ENCODE measurements at places on chromosomes 4 and X. TPM values are rescaled to one million over a fixed set of nuclear protein-coding genes. Genes with fewer than 3 reads are reported as not detected.

BEX2 gene
- total RNA-seq, result 10.0 TPM

TMPRSS11E gene
- 0.41 TPM for total RNA-seq

OTUD6A gene
- total RNA-seq, result not detected

SH3RF1 gene
- total RNA-seq, result 20.8 TPM

YY2 gene
- total RNA-seq, result 2.0 TPM

RNF128 gene
- total RNA-seq, result 17.5 TPM

DNA sequence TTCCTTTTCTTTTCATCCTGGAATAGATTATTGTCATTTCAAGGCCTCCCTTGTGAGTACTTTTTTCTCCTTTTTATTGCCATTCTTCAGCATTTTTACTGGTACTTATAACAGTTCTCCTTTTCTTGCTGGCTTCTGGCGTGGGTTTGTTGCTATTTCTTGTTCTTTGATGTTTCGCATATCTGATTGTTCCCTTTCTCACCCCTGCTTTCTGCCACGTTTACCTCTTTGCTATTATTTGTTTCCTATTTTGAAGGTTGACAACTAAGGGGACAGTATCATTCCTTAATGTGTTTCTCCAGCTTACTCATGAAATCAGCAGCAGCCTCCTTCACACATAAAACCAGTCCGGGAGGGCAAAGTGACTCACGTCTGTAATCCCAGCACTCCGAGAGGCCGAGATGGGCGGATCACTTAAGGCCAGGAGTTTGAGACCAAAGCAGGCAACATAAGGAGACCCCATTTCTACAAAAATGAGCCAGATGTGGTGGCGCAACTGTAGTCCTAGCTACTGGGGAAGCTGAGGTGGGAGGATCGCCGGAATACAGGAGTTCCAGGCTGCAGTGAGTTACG lies 72.6 kb downstream of the DMD start:
- DNase-seq, result no peak

DNA sequence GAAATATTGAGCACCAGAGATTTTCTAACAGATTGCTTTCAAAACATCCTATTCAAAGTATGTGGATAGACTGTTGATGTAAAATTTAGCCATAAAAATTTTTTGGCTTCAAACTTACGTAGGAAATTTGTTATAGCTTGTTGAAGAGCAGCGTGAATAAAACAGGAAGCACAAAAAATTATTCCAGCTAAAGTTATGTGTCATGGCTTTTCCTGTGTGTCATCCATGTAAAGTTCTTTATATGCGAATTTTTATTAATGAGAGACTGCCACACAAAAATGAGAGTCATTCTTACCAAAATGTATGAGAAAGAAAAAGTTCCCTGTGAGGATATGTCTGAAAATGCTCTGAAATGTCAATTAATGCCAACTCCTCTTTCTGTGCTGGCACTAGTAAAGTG lies 19.5 kb downstream of the EPGN start:
- peak; percentile 31 for DNase-seq

DNA sequence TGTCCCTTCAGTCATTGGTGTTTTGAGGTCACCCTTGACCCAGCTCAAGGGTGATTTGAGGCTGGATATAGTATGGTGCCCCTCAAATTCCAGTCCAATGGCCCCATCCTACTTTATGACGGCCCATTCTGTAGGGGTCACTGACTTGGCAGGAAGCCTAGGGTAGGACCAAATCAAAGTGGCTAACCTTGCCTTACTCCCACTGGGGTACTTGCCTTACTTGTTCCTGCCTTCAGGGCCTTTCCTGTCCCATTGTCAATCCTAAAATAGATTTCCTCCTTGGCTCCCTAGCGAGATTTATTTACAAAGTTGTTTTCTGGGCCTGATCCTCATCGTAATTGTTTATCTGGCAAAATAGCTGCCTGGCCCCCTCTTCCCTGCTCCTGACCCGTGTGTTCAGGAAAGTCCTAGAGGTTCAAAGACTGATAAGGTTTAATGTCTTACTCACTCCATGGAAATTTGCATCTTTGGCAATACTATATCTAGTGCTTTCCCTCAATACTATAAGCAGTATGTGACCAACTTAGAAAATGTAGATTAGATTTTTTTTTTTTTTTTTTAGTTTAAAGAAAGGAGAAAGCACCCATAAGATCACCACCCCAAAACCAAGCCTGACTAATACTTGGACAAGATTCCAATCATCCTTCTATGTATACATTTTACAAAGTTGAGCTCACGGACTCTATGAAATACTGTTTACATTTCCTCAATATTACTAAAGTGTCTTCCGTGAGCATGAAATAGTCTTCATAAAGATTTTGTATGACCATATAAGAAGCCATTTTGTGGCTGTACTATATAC lies 44.8 kb downstream of the MSN start:
- DNase-seq, result no peak

DNA sequence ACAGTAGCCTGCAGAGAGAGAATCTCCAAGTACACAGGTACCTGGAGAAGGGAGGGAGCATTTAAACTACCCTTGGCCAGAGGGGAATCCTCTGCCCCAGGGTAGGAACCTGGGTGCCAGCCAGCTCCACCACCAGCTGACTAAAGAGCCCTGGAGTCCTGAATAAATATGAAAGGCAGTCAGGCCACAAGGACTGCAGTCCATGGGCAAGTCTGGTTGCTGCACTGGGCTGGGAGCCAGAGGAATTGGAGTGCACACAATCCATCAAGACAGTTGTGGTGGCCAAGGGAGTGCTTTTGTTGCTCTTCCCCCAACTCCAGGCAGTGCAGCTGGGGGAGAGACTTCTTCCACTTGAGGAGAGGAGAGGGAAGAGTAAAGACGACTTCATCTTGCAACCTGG lies 172.5 kb downstream of the HNRNPD start:
- DNase-seq, result peak; percentile 36

DNA sequence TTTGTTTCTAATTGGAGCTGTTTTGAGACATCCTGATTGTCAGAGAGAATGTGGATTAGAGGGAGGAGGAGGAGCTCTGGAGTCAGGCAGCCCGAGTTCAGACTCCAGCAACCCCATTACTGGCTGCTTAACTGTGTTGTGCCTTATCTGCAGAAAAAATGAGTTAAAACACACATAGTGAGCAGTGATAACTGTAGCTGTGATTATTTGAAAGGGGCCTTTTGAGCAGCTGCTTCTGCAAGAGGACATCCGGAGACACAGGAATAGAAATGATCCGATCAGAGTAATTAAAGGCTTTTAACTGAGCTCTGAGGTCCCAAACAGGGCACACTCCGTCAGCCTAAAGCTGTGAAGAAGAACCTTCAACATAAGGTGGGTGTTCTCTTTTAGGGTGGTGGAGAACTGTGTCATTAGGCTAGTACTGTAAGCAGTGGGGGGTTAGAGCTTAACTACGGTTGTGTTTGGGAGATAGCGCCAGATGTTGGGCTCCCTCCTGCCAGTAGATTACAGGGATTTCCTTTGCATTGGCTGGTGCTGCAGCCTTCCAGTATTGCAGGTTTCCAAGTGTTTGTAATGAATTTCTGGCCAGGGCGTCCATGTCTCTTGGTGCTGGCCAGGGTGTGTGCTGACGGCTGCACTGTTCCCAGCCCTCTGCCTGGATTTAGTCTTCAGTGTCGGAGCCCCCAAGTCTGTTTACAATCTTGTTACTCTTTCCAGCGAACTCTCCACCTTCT lies 24.3 kb downstream of the ADD1 start:
- DNase-seq, result no peak

DNA sequence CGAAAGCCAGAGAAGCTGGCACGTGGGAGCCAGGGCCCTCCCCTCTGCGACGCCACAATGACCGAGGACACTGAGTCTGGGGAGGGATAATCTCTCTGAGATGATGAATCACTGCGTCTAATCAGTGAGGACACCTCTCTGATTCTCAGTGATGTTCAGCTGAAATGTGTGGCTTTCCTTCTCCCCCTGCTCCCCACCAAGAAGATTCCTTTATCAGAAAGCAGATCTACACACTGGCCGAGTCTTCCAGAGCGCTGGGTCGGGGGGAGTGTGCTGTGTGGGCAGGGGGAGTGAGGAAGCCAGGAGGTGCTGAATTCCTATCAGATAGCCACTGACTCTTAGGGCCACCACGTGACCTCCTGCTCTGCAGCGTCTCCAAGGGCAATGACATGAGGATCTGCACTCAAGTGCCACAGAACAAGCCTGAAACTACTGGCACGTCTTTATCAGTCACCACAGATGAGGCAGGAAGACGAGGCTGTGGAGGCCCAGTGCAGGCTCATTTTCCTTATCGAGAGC lies 89.2 kb downstream of the GATB start:
- no peak for DNase-seq

GRCh38 chrX:108064001-108064400 lies 19.1 kb downstream of the VSIG1 start:
- DNase-seq, result no peak

DNA sequence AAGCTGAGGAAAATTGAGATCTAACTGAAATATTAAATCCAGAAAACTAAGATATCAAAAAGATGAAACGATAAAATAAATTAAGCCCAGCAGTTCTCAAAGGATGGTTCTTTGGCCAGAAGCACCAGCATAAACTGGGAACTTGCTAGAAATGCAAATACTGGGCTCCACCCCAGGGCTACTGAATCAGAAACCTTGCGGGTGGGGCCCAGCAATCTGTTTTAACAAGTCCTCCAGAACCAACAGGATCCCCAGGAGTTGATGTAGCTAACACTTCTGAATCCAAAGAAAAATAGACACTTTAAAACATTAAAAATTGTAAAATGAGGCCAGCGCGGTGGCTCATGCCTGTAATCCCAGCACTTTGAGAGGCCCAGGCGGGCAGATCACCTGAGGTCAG lies 14.1 kb upstream of the TMEM154 start:
- DNase-seq, result no peak

- no peak for DNase-seq
Measured at GRCh38 chrX:110032534-110033147, 29.7 kb downstream of the TMEM164 start.

DNA sequence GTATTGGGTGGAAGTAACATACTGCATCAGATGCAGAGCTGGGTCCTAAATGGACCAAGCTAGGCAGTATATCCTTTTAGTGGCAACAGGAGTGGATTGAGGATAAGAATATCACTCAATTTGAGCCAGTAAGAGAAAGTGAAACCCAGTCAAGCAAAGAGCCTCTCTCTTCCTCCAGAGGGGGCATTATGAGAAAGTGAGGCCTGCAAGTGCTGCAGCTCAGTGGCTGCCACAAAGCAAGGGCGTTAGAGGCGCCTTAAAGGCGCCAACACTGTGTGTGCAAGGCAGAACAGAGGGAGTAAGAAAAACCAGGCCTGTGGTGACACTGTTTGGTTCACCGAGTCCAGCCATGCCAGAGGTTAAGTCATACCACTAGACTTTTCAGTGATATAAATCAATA lies 17.5 kb downstream of the STX18 start:
- DNase-seq, result no peak

- no peak for DNase-seq
Measured at GRCh38 chrX:12901486-12901885, 4.9 kb upstream of the TLR8 start.

GRCh38 chrX:6708041-6708440 lies 173.1 kb upstream of the VCX3A start:
- no peak for DNase-seq

DNA sequence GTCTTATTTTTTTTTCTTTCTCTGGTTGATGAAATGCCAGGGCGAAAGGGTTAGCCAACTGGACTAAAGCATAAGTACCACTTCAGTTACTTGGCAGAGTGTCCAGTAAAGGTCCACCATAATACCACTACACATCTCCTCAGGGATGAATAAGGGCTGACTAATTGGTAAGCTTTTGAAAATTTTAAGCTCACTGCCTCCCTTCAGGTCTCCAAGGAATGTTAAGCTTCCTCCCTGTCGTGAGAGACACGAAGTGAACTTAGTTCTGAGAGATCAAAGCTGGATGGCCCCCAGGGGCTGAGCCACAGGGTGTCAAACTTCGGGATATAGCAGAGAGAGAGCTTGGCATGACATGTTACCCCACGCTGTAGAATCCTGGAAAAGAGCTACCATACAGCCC lies 111.4 kb downstream of the VSIG4 start:
- no peak for DNase-seq

GRCh38 chr4:1086011-1086410 lies 27.4 kb downstream of the RNF212 start:
- DNase-seq, result no peak
